Stimulated activated CD4-positive, alpha-beta T cell treated with anti-CD3 and anti-CD28 coated beads, Interleukin-2, amount 100 ng/mL, for 48 hours (primary cell): ENCODE measurements at places on chromosomes 11 and 22.

GRCh38 chr11:41920374-41920773 lies 460.9 kb upstream of the LRRC4C start:
- no peak for DNase-seq

DNA sequence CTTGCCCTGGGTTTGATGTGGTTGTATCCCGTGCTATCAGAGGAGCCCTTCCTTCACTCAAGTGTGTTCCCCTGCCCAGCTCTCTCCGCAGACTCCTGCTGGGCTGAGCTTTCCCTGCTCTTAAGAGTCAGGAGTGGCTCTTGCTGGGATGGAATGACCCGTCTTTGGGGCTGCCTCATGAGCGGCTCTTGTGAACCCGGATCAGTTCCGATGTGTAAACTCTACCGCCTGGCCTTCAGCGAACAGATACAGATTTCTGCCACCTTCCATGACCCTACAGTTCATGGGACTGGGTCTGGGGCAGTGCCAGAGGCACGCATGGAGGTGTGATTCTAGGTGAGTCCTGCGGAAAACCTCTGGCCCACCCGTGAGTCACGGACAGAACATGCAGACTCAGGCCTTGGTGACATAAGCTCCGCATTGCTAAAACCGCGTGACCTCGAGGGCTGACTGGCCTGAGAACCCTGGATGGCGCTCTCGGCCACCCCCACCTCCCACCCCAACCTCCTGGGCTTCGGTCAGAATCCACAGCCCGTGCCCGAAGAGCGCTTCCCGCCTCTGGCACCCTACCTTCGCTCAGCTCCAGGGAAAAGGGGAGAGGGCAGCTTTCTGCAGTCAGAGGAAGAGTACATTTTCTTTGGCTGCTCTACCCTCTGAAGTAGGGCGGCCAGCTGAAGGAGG lies 1.3 kb upstream of the ZBTB16 start:
- no peak for DNase-seq

DNA sequence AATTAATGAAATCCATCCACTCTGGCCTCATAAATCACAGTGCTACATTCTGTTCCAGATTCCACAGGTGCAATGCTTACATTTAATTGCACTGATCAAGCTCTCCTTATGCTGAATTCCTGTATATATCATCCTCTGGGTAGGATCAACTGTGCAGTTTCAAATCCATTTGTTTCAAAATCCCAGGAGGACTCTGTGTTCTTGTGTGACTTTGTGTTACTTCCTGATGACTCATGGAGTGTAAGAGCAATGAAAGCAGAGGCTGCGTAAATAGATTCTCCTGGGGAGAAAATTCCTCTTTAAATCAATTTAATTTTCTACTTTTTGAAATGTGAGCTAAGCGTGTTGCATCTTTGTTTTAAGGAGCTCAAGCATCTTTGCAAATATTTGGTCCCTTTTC lies 752.7 kb downstream of the METTL15 start:
- DNase-seq, result no peak

- DNase-seq, result no peak
Observed at GRCh38 chr11:109940816-109941215, 152.4 kb upstream of the ZC3H12C start.

- no peak for DNase-seq
Observed at GRCh38 chr11:116257092-116257491, 515.7 kb downstream of the BUD13 start.

GRCh38 chr22:44024288-44024921 lies at the start of gene PARVB:
TSS of gene PARVB (plus strand) at chr22:44024302. CDS start at chr22:44024340, 38 bp downstream.
- peak; percentile 6 for DNase-seq
